ENCODE measurements at places on chromosomes 16 and 17.

- DNase-seq = no peak
Measured at GRCh38 chr17:79648181-79648831, 37.5 kb upstream of the RBFOX3 start.

DNA sequence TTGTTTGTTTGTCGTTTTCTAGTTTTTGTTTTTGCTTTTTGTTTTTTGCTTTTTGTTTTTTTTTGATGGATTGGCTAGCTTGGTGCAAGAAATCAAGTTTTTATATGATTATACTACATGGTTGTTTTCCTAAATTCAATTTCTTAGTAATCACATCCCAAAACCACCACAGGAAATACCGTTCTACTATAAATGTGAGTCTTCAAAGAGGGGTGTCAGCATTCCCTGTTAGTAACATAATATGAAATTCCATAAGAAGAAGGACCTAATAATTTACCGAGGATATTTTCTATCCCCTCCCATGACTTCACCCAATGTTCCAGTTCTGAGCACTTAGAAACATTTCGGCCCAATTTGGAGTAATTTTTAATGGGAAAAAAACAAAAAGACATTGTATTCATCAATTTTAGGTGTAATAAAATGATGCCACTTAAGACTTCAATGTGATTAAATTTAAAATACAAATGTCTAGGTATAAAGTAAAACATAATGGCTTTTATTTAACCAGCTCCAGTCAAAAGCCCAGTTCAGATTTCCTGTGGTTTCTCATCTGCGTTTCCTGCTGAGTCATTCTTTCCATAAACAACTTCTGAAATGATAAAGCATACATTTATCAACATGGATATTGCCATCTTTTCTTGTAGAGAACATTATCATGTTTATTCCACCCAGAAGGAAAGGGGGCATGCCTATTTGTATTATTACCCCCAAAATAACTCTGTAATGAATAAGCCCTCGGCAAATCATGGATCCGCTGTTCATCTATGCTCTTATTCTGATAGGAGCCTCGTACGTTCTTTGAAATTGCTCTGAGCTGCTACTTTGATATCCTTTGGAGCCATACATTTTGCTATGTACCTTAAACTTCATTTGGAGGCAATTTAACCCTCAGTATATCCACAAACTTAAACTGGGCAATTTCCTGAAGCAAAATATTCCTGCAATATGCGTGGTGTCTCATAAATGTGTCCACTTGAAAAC lies 28.1 kb downstream of the HSBP1 start:
- peak; percentile 71 for DNase-seq

DNA sequence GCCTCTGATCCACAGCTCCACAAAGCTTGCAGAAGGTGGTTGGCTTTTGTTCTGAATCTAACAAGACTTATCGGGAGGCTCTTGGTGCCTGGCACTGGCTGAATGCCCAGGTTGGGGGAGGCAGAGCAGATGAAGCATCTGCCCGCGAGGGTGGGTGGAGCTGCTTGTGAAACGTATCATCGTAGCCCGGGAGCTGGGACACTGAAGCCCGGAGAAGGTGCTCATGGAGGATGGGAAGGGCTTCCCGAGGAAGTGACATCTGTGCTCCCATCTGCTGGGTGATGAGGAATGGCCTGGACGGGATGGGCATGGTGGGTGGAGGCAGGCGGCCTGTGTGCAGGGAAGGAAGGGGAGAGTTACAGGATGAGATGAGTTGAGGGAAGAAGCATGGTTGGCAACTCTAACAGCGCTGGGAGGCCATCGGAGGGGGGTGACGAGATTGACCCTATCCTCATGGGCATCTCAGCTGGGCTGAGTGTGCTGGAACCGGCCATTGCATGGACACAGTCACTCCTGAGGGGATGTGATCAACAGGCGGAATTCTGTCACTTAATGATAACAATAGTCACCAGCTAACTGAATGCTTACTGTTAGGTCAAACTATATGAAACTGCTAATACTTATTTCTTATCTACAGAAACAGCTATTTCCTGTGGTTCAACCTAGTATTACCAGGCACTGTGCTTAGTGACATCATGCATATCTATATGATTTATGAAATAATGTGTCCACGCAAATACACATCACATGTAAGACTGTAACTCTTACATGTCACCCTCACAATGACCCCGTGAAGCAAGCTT lies 102.7 kb downstream of the ABCC6 start:
- no peak for DNase-seq

DNA sequence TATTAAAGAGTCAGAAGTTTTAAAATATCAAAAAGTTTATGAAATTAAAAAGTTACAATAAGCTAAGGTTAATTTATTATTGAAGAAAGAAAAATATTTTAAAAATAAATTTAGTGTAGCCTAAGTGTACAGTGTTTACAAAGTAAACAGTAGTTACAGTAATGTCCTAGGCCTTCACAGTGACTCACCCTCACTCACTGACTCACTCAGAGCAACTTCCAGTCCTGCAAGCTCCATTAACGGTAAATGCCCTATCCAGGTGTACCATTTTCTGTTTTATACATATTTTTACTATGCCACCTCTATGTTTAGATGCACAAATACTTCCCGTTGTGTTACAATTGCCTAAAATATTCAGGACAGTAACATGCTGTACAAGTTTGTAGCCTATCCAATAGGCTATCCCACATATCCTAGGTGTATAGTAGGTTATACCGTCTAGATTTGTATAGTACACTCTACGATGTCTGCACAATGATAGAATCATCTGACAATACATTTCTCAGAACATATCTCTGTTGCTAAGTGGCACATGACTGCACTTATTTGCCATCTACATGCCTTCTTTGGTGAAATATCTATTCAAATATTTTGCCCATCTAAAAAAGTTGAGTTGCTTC lies 67.2 kb upstream of the WSB1 start:
- DNase-seq = no peak

GRCh38 chr17:5282642-5283217 lies 646 bp downstream of the RABEP1 start:
- peak; percentile 19 for DNase-seq

- no peak for DNase-seq
Measured at GRCh38 chr17:54947396-54947795, 21.1 kb downstream of the COX11 start.

DNA sequence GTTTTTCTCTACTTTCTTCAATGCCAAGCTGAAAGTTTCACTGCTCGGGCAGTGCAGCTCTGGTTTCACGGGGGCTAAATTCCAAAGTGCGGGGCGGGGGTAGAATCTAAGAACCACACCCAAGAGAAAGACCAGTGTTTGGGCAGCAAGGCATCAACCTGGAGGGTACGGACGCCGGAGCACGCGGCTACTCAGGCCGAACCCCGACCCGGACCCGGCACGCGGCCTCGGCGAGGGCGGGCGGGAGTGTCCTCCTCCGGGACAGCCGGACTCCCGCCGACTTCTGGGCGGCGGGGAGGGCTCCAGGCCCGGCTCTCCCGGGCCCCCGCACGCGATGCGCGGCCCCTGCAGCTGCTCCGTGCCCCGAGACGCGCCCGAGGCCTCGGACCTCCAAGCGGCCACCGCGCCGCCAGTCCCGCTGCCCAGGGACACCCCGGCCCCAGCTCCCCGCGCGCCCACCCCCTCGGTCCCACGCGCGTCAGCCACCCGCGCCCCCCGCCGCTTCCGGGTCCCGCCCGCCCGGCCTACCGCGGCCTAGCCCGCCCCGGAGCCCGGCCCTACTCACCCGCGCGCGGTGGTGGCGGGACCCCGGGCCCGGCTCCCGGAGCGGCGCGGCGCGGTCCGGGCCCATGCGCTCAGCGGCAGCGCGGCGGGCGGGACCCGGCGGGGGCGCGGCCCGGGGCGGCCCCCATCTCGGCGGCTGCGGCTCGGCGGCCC lies 561 bp downstream of the AXIN1 start:
- DNase-seq = no peak

DNA sequence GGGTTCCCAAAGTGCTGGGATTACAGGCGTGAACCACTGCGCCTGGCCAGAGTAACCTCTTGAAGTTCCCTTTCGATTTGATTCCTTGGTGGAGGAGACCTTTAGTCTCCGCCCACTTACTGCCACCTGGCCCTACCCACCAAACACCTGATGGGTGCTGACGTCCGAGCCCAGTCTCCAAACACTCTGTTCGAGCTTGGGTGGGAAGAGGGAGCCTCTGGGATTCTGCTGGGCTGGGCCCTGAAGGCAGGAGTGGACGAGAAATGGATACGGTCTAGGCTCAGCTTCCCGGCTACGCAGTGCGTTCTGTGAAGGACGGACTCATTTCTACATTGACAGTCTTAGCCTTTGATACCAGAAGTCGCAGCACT lies 870 bp upstream of the ITGA3 start:
- DNase-seq = peak; percentile 5

DNA sequence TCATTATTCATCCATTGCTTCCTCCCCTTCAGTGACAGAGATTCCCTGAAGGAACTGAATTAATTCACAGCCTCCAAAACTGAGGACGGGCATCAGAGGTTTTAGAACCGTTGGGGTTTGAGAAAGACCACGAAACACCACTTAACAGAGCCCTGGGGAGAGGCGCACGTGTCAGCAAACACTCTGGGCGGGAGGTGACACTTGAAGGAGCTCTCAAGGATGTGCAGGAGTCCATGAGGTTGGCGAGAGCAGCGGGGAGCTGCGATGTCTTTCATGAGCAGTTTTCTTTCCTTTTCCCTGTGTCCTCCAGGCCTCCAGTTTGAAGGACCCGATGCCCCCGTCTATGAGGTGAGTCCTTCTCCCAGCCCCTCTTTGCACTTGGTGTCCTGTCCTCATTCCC lies 23.7 kb downstream of the B4GALNT2 start:
- no peak for DNase-seq

- no peak for DNase-seq
Measured at GRCh38 chr16:65809627-65810026, 556.9 kb upstream of the CDH5 start.

GRCh38 chr16:89785523-89786155 lies 30.8 kb downstream of the FANCA start:
- no peak for DNase-seq

- DNase-seq = no peak
Measured at GRCh38 chr17:65438708-65439294, 122.6 kb downstream of the AXIN2 start.

GRCh38 chr16:57413733-57414132 lies 9.2 kb downstream of the CCL17 start:
- no peak for DNase-seq

DNA sequence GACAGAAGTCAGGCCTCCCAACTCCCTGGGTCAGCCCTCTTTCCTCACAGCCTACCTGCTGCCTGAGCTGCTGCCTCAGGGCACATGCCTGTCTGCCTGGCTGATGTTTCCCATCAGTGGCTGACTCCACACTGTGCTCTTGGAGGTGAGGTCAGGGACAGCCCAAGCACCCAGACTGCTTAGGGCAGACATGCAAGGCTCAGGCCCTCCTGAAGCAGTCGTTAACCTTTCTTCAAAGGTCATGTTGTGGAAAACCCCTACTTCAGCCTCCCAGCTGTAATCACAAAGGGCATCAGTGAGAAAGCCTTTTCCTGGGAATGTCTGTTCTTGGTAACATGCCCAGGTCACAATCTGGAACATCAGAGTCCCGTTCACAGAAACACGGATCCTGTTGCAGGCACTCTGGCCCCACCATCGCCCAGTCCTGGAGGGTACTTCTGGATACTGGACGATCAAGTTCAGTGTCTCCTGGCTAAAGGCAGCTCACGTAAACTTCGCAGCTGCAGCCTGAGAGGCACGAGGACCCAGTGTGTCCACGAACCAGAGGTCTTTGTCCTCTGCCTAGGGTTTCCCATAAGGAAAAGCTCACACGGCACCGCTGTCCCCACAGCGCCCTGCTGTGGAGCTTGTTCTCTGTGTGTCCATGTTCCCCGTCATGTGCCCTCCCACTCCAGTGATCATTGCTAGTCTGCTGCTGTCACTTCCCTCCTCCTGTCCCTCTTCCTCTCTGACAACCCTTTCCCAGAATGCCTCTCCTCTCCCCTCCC lies 54.9 kb downstream of the GNAO1 start:
- no peak for DNase-seq

DNA sequence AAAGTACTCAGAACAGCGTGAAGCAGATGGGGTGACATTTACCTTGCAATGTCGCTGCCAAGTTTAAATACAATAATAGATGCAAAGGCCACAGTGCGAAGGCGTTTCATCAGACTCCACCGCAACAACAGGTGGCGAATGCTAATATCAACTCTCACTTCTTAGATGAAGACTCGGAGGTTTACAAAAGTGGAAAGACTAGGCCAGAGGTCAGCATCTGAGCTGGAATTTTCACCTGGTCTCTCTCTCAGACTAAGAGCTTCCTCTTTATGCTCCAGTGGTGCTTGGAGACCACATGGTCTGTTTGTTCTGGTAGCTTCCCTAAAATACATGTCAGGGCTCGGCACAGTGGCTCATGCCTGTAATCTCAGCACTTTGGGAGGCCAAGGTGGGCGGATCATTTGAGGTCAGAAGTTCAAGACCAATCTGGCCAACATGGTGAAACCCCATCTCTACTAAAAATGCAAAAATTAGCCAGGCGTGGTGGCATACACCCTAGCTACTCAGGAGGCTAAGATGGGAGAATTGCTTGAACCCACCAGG lies 169.1 kb downstream of the XYLT1 start:
- DNase-seq = no peak

GRCh38 chr17:4898351-4898750 lies 985 bp upstream of the C17orf107 start:
- DNase-seq = no peak

- no peak for DNase-seq
Measured at GRCh38 chr17:1597861-1598342, 30.7 kb downstream of the SLC43A2 start.

DNA sequence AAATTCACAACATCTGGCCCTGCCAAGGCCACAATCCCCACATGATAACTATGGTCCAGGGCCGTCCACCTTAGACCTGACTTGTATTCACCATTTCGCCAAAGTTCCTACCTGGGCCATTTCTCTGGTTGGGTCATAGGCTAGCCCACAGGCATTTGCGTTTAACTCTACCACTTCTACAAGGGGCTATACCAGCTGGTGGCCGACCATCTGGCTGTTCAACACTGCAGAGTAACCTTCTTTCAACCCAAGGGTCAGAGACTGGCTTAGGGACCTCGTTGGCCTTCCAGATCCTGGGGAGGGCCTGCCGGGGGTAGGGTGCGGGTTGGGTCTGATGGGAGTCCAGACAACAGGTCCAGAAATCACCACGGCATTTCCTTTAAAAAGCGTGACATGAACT lies 242.3 kb upstream of the C16orf82 start:
- DNase-seq = no peak

Measured in activated CD4-positive, alpha-beta T cell treated with anti-CD3 and anti-CD28 coated beads, Interleukin-2, Interleukin-4, amounts not matched to agents 100 ng/mL and 50 ng/mL, durations not matched to agents 16 hours and 8 hours (primary cell).